ENCODE measurements at places on chromosomes 12 and 14.

GRCh38 chr14:96811265-96811664, 14.1 kb downstream of the VRK1 start:
- DNase-seq, result no peak

DNA sequence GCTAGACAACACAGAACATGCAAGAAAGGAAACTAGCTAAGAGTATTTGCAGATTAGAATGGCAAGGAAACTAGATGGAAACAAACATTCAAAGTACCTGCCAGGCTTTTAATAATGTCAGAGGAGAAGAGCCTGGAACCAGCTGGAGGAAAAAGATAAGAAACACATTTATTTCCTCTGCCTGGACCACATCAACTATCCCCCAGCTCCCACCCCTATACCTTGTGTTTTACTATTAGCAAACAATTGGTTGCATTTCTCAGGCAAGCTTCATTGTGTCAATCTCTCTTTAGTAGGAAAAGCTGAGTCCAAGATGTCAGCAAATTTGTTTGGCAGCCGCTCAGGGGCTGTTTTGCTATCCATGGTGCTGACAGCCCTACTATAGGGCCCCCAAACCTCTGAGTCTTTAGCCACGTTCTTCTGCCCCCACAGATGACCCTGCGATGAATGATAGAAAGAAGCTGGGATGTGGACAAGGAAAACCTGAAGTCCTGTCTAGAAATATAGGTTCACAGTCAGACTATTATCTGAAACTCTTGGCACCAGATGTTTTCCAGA, 11.6 kb upstream of the SYNDIG1L start:
- no peak for DNase-seq

DNA sequence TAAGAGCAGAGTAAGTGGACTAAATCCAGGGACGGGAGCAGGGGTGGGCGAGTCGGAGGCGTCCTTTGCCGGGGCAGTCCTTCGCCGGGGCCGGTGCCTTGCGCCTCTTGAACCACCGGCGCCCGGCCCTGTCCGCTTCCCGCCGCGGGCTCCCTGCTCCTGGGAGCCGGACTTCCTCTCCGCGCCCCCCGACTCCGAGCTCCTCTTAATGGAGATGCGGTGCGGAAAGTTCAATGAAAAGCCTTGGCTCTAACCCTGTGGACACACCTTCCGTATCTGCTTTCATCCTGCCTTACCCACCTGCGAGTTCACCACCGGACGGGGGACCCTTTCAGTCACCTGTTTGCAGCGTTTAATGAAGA, 412 bp downstream of the FGFR1OP2 start:
- DNase-seq, result no peak

DNA sequence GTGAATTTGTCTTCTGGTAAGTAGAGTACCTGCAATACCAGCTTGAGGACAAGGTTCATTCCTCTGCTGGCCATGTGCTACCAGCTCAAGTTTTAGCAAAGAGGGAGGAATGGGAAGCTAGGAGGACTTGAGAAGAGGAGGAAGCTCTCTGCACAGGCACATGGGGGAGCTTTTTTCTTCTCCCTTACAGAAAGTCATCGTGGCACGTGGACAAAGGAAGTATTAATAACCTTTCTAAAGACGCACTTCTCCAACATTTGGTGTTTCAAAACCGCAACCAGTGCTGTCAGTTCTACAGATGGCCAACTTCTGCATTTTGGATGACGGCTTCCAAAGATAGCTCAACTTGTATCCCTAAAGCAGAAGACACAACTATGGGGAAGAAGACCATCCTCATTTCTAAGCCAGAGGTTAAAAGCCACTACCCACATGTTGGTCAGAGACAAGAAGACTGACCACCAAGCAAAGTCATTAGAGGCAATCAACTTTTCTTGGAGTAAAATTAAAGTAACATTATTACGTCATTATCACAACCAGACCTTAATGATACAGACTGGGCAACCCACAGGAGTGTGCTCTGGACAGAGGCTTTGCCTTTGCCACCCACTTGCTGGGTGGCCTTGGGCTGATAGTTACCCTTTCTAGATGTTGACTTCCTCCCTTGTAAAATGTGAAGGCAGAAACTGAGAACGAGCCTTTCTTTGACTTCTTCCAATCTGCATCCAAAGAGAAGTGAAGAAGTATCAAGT, 12.3 kb upstream of the TMED10 start:
- DNase-seq, result no peak

- no peak for DNase-seq
These were observed 69.9 kb downstream of the TGFB3 start for GRCh38 chr14:75911883-75912282.

- no peak for DNase-seq
These were observed 11.0 kb downstream of the ORAI1 start for GRCh38 chr12:121637231-121637914.

GRCh38 chr14:24783791-24784190, 149.8 kb upstream of the GZMB start:
- no peak for DNase-seq

- DNase-seq, result no peak
These were observed 42.0 kb downstream of the GUCY2C start for GRCh38 chr12:14654416-14654815.

GRCh38 chr12:87120440-87120839, 864.2 kb upstream of the MGAT4C start:
- DNase-seq, result peak; percentile 54

DNA sequence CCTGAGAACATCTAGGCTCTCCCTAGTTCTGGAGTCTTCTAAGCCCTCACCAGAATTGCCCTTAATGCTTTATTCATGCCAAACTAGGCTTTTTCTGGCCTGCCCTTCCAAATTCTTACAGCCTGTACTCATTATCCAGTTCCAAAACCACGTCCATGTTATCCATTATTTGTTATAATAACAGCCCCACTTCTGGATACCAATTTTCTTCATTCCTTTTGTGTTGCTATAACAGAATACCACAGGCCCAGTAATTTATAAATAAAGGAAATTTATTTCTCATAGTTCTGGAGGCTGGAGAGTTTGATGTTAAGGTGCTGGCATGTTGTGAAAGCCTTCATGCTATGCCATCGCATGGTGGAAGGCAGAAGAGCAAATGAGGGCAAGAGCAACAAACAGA, 68.0 kb upstream of the AMIGO2 start:
- DNase-seq, result no peak
